ENCODE measurements at places on chromosomes 7 and 10. TPM values are rescaled to one million over a fixed set of nuclear protein-coding genes. Genes with fewer than 3 reads are reported as not detected.

DNA sequence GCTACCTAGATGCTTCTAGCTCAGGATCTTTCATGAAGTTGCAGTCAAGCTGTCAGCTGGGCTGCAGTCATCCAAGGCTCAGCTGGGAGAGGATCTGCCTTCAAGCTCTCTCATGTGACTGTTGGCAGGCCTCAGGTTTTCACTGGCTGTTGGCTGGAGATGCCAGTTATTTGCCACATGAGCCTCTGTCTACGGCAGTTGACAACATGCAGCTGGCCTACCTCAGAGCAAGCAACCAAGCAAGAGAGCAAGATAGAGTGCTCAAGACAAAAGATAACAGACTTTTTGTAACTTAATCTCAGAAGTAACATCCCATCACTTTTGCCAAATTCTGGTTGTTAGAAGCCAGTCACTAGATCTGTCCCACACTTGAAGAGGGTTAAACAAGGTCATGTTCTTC is 125.8 kb downstream of the TPST1 start:
- DNase-seq = peak; percentile 81

- DNase-seq = no peak
Observed at GRCh38 chr10:89651205-89651915, 6.3 kb upstream of the PANK1 start.

- DNase-seq = peak; percentile 82
Observed at GRCh38 chr10:24685958-24686540, 37.6 kb downstream of the ARHGAP21 start.

DNA sequence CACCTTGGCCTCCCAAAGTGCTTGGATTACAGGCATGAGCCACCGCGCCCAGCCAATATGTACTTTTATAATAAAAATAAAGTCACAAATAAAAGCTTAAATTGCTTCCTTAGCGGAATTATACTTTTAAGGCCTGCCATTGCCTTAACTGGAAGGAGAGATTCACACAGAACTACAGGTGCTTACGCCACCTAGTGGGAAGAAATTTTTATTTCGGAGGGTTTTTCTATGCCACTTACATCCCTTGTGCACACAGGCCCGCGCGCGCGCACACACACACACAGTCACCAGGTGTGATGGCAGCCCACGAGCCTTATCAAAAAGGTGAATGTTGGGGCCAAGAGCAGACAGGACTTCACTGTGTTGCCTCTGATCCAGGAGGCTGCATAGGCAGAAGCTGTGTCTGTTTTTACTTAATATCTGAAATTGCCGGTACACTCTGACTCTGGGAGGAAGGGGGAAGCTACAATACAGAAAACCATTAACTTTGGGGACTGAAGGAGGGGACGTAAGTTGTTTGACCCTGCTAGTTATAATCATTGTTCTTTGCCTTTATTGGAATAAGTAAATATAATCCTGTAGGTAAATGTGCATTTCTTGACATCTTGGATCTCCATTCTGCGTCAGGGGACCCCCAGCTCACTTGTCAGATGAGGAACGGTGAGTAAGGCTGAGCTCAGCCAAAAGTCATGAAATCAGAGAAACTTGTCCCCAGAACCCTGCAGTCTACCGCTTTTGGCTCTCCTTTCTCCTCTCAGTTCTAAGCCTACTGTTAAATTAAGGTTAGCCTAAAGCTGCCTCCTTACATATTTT is 87.1 kb downstream of the SLC16A9 start:
- DNase-seq = peak; percentile 66

GRCh38 chr7:158126661-158127060 is 461.0 kb downstream of the PTPRN2 start:
- DNase-seq = no peak

DNA sequence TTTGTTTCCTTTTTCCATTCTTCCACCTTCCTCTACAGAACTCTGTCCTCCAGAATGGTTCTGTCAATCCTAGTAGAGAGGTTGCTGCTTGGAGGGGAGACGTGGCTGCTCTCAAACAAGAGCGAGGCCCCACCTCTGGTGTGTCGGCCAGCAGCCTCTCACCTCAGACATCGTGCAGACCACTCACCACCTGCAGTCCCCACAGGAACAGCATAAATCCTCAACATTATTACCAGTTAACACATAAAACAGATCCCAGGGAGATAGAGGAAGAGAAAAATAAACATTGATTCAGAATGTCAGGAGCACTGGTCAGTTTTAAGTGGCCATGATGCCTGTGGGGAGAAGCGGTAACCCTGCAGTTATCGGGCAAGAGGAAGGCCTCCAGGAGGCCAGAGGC is 485.9 kb upstream of the DPP6 start:
- no peak for DNase-seq

DNA sequence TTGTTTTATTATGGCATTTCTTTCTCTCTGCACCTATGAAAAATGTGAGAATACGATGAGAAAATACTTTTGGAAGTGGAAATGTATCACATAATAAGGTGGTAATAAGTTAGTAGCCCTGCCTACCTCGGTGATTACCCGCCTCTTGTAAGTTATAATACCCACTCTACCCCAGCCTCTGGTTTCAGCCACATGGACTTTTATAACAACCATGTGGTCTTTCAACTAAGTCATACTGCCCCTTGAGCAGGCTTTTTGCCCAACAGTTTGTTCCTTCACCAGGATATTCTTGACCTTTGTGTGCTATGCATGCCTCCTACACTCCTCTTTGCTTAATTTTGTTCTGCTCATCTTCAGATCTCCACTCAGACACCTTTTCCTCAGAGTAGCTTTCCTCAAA is 470.6 kb upstream of the ZWINT start:
- DNase-seq = no peak

- DNase-seq = no peak
Observed at GRCh38 chr7:27171325-27171636, 2.8 kb downstream of the HOXA10 start.

- no peak for DNase-seq
Observed at GRCh38 chr7:142789441-142789840, 18.7 kb downstream of the PRSS2 start.

- no peak for DNase-seq
Observed at GRCh38 chr10:1687190-1687589, 50.1 kb downstream of the ADARB2 start.

DNA sequence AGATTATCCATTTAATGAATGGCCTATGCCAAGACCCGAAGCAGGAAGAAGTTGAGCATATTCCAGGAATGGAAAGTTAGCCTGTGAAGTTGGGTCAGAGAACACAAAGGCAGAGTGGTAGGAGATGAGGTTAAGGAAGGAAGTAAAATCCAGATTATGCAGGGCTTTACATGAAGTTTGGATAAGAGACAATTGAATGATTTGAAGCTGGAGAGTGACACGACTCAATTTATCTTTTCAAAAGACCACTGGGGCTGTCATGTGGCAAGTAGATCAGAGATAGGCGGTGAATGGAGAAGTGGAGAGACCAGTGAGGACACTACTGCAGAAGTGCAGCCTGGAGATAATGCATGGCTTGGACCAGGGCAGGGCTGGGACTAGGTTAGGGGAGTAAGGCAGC is 7.2 kb upstream of the CNOT4 start:
- DNase-seq = no peak

- peak; percentile 72 for DNase-seq
Observed at GRCh38 chr10:88926566-88927415, 25.8 kb downstream of the ACTA2 start.

- DNase-seq = no peak
Observed at GRCh38 chr10:47414752-47415519, 30.8 kb upstream of the ZNF488 start.

Gene ZNF775
- 4.6 TPM for total RNA-seq

Gene AHCYL2
- total RNA-seq = 6.7 TPM

Measured in umbilical cord (tissue), 2 donors.